Kidney tubule cell (primary cell): ENCODE measurements at places on chromosomes 4 and X.

GRCh38 chrX:34130501-34130900 lies 1.6 kb downstream of the FAM47A start:
- DNase-seq: no peak

GRCh38 chr4:6199422-6199921 lies 877 bp downstream of the JAKMIP1 start:
- DNase-seq: no peak

DNA sequence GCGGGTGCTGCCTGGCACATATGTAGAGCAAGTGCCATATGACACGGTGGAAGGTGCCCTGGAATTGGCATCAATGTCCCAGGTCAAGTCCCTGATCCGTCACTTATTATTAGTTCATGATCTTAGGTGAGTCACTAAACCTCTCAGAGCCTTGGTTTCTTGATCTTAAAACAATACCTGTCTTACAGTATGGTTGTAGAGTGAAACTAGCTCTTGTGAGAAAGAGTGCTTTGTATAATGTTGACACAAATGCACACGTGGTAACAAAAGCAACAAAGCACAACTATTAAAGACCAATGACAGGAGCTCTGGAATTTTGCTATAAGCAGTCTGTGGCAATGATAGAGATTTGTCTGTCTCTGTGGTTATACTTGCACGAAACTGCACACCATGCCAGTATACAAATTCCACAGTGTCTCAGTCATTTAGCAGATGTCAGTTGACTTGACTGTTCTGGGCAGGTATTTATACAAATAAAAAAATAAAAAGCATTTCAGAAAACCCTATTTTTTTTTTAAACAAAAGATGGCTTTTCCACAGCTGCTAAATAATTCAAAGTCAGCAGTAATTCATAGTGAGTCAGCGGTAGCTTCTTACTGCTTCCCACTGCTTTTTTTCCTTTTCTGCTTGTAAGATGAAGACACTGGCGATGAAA lies 19.7 kb upstream of the ACSL1 start:
- DNase-seq: peak; percentile 83

GRCh38 chrX:153814591-153815315 lies 15.6 kb downstream of the PDZD4 start:
- no peak for DNase-seq

GRCh38 chr4:156665780-156666366 lies 305.7 kb downstream of the PDGFC start:
- no peak for DNase-seq

GRCh38 chr4:26731351-26732035 lies 129.1 kb upstream of the STIM2 start:
- DNase-seq: no peak

DNA sequence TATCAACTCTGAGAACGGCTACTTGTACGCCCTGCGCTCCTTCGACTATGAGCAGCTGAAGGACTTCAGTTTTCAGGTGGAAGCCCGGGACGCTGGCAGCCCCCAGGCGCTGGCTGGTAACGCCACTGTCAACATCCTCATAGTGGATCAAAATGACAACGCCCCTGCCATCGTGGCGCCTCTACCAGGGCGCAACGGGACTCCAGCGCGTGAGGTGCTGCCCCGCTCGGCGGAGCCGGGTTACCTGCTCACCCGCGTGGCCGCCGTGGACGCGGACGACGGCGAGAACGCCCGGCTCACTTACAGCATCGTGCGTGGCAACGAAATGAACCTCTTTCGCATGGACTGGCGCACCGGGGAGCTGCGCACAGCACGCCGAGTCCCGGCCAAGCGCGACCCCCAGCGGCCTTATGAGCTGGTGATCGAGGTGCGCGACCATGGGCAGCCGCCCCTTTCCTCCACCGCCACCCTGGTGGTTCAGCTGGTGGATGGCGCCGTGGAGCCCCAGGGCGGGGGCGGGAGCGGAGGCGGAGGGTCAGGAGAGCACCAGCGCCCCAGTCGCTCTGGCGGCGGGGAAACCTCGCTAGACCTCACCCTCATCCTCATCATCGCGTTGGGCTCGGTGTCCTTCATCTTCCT lies 2.7 kb downstream of the PCDH10 start:
- no peak for DNase-seq

GRCh38 chrX:17721715-17722114 lies 15.6 kb upstream of the SCML1 start:
- no peak for DNase-seq
